Endothelial cell (in vitro differentiated cells): ENCODE measurements at places on chromosomes 2 and 18.

GRCh38 chr2:128446049-128446873 is 127.6 kb upstream of the HS6ST1 start:
- peak; percentile 2 for DNase-seq

DNA sequence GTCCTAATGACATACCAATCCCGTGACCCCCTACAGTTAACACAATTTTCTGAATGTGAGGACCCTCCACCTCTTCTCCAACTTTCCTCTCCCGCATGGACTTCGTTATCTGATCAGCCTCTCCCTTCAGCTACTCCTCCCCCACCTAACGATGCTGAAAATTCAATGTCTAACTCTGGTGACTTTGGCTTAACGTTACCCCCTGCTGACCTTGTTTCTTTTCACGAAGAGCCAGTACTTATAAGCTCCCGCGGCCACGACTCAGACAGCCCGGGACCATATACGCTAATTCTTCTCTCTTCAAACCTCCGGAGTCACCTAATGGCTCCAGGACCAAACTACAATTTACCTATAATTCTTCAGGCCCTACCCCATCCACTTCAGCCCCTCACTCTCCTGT is 29.2 kb downstream of the VPS54 start:
- no peak for DNase-seq

DNA sequence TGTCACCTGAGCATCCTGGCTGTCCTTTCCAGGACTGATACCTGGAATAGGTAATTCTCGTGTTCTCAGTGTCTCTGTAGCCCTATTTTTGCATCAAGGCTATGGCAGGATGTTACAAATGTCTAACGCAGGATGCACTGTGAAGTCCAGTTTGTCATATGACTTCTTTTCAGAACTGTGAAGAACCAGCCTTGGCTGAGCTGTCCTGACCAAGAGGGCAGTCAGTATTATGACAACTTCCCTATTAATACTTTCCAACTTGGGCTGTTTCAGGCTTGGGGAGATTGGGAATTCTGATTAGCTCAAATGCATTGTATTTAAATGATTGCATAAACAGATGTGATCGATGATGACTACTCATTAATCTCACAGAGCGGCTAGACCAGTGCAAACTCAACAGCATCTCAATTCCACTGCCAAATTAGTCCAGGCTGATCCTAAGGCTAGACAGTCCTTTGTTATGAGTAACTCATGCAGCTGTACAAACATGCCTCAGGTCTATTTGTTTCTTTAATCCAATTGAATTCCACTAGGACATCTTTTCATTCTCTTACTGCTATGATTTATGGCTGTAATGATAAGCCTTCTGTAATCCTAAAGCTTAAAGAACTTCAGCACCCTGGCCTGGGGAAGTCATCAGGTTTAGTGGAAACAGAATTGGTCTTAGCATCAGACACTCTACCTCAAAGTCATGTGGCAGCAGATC is 331.6 kb downstream of the KCNS3 start:
- no peak for DNase-seq

- DNase-seq, result no peak
Observed at GRCh38 chr18:62165583-62165982, 21.3 kb downstream of the PIGN start.

GRCh38 chr2:200627110-200627770 is 41.4 kb downstream of the AOX1 start:
- no peak for DNase-seq

- DNase-seq, result peak; percentile 50
Observed at GRCh38 chr2:42792583-42793333, at the start of gene HAAO. Gene HAAO, minus strand, starts transcription at chr2:42792583. Its CDS starts 47 bp downstream, at chr2:42792536.

- no peak for DNase-seq
Observed at GRCh38 chr2:200317975-200318374, 11.5 kb downstream of the SPATS2L start.

GRCh38 chr2:15846626-15847025 is 93.7 kb upstream of the MYCN start:
- no peak for DNase-seq

DNA sequence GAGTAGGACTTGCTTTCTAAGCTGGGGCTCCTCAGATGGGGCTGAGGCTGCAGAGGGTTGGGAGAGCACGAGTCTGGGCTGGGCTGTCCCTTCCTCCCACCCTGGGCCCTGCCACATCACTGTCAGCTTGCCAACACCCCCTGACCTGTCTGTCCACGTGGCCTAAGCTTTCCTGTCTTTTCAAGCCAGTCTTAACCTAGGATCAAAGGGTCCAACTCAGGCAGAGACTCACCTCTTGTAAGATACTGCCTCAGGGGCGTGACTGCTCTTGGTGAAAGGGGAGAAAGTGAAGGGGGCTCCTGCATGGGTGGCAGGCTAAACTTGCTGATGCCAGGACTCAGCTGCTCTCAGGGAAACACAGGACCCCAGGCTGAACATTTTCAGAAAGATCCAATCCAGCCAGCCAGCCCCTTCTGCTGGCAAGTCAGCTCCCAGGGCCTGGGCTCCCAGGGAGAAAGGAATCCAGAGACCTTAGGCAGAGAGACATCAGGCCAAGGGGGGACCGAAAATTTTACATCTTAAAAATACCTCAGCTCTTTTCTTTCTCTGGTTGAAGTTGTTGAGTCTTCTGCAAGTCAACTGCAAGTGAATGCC is 144.2 kb upstream of the ID2 start:
- no peak for DNase-seq

DNA sequence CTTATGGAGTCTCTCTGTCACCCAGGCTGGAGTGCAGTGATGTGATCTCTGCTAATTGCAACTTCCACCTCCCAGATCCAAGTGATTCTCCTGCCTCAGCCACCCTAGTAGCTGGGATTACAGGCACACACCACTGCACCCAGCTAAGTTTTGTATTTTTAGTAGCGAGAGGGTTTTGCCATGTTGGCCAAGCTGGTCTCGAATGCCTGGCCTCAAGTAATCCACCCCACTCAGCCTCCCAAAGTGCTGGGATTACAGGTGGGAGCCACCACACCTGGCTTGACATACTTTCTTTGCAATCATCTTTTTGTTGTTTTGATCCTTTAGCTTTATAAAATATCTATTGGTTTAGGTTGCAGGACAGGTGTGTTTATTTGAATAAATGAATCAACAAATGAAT is 9.7 kb upstream of the KCNE4 start:
- DNase-seq, result no peak

GRCh38 chr2:59726228-59727120 is 827.0 kb downstream of the BCL11A start:
- DNase-seq, result no peak

GRCh38 chr2:235421618-235422017 is 72.2 kb upstream of the AGAP1 start:
- no peak for DNase-seq

DNA sequence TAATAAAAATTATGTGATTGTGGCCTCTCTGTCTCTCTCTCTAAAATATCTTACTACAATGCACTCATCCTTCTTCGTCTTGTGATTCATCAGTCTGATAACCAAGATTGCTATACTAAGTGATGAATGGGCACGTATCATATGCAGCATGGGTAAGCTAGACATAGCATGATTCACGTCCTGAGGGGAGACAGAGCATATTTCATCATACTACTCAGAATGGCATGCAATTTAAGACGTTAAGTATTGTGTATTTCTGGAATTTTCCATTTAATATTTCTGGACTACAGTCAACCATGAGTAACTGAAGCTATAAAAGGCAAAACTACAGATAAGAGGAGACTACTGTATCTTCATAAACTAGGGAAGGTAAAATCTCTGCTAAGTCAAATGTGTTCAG is 97.0 kb upstream of the CD226 start:
- DNase-seq, result no peak

- no peak for DNase-seq
Observed at GRCh38 chr2:206471524-206472062, 28.3 kb downstream of the ADAM23 start.

DNA sequence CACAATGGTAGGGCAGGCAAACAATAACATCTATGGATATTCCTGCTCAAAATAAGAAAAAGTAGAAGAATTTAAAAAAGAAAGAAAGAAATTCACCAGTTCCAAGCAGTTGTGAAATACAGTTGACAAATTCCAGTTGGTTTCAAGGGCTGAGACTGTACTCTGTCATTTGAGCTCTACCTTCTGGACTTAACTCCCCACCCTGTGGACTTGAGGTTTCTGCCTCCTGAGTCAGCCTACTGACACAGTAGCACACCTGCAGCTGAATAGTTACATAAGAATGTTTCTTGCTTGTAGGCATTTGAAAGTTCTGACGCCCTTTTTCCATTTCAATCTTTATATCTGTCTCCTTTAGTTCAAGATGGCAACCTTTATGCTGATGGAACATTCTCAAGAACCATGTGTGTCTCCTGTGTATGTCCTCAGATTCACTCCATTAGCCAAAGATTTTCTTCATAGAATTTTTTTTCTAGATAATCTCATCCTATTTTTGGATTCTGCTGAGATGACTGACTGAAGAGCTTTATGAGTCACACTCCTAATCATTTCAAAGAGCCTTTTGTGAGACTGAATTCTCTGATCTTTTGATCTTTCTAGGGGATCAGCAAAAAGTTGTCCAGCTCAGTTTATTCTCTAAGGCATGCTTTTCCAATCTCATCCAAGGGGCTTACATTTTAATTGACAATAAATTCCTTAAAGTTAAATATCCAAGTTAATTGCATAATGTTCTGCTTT is 19.1 kb downstream of the NETO1 start:
- DNase-seq, result no peak

- no peak for DNase-seq
Observed at GRCh38 chr2:233153146-233153798, 93.1 kb downstream of the INPP5D start.

DNA sequence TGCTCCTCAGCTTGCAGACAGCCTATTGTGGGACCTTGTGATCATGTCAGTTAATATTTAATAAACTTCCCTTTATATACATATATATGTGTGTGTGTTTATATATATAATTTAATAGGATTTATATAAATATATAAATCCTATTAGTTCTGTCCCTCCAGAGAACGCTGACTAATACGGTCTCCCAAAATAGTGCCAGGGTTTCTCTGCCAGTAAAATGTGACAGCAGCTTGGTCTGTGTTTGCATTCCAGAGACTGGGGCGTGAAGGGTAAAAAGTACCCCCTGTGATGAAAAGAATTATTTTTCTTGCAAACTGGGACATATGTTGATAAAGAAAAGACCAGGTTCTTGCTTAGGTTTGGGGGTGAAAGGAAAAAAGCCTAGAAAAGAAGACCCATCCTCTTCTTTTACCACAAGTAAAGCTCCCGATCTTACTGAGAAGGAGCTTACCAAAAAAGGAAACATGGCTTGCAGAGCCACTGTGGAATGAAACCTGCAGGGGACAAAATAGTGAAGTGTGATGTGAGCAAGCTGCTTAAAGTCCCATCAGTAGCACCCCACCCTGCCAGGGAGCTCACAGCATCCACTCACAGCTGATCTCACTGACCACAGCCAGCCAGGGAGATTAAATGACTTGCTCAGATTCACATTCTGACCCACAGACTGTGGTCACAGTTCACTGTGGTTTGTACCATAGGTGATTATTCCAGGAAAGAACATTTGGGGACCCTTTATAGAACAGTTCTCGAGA is 110.9 kb upstream of the RMP24 start:
- DNase-seq, result no peak

- no peak for DNase-seq
Observed at GRCh38 chr2:240237609-240238174, 97.2 kb upstream of the OTOS start.

GRCh38 chr18:40841467-40841866 is 1113.6 kb upstream of the PIK3C3 start:
- no peak for DNase-seq

DNA sequence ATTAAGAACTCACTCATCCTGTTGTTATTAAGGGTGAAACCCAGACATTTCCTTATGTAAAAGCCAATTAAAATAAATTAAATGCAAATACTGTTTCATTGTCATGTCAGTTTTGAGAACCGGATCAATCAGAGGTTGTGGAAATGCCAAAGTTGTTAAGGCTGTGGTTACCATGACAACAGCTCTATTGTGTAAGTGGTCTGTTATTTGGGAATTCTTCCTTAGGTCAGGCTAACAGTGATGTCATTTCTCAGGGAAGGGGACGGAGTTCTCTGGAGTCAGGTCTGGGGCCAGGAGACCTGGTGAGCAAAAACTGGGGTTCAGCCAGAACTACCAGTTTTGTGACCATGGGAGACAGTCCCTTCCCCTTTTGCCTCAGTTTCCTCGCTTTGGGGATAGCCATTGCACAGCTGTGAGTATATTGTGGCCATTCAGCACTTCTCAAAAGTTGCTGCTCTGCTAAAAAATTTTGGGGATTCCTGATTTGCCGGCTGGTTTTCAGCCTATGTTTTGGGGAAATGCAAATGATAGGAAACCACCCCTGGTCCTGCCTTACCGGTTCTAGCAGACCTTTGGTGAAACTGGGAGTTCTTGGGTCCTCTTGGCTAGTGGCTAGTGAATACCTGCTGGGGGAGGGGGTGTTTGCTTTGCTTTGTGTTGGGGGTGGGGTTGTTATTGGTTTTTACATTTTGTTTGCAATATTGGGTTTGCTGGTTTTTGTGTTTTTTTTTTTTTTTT is 21.6 kb downstream of the HPCAL1 start:
- DNase-seq, result peak; percentile 43

DNA sequence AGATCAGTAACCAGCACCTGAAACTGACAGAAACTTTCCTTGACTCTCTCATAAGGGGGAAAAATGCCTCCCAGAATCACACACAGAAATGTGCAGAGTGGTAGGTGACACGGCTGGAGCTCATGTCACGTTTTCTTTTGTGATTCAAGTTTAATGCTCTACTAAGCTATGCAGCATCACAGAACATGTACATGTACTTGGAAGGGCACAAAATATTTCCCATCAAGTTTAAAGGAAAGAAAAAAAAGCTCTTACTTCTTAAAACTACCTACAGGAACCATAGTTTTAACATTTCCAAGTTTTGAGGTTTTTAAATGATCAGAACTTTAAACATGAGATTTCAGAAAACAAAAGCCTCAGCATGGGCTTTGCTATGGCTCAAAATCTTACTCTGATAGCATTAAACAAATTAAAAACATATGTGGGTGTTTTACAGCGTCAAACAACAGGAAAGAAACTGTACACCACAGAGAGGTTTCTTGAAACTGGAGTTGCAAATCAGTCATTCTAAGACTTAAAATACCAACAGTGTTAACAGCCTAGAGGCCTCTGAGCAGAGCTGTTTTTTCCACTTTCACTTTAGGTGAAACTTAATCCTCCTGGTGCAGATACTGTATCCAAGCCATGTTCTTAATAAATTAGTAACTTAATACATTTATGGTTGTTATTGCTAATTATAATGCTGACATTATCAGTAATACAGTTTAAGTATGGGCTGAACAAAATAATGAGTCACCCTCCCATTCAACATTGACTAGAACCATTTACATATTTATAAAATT is 30.1 kb downstream of the MBP start:
- DNase-seq, result no peak
